Tibial artery (tissue), 4 donors: ENCODE measurements at places on chromosomes 1 and 21.
A peak's percentile ranks its signal among the peaks of the same experiment; 100 is the strongest.

DNA sequence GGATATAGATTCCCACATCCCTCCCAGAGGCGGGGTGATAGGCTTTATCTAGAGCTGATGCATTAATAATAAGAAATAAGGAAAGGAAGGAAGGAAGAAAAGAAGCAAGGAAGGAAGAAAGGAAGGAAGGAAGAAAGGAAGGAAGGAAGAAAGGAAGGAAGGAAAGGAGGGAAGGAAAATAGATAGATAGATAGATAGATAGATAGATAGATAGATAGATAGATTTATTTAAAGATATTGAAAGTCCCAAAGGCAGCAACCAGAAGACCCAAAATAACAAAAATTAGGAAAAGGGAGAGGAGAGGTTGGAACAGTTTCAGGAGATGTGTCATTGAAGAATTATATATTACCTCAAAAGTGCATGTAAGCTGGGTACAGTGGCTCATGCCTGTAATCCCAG is 12.2 kb upstream of the SLC26A9 start:
- DNase-seq, result no peak

GRCh38 chr1:41390166-41390565 is 28.9 kb downstream of the FOXO6 start:
- DNase-seq, result no peak

GRCh38 chr1:246771366-246771765 is 47.2 kb downstream of the SCCPDH start:
- no peak for DNase-seq

- no peak for DNase-seq
Observed at GRCh38 chr1:94284476-94284875, 47.1 kb upstream of the ARHGAP29 start.

- no peak for DNase-seq
Observed at GRCh38 chr1:89692601-89693521, 59.9 kb downstream of the LRRC8C start.

DNA sequence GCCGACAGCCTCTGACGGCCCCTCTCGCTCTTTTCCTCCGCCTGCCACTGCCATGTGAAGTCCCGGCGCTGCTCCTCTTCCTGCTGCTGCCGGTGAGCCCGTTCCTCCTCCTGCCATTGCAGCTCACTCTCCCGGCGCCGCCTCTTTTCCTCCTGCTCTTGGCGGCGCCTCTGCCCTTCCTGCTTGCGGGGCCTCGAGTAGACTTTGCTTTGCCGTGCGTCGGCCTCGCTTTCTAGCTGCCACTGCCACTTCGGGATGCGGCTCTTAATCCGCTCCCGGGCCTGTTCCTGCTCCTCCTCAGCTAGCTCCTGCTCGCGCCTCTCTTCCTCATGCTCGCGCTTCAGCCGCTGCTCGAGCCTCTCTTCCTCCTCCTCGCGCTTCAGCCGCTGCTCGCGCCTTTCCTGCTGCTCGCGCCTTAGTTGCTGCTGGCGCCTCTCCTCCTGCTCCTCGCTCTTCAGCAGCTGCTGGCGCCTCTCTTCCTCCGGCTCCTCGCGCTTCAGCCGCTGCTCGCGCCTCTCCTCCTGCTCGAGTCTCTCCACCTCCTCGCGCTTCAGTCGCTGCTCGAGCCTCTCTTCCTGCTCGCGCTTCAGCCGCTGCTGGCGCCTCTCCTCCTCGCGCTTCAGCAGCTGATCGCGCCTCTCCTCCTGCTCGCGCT is 4.3 kb downstream of the TCHH start:
- no peak for DNase-seq

GRCh38 chr1:225469051-225469450 is 41.2 kb upstream of the LBR start:
- DNase-seq, result peak; percentile 58

DNA sequence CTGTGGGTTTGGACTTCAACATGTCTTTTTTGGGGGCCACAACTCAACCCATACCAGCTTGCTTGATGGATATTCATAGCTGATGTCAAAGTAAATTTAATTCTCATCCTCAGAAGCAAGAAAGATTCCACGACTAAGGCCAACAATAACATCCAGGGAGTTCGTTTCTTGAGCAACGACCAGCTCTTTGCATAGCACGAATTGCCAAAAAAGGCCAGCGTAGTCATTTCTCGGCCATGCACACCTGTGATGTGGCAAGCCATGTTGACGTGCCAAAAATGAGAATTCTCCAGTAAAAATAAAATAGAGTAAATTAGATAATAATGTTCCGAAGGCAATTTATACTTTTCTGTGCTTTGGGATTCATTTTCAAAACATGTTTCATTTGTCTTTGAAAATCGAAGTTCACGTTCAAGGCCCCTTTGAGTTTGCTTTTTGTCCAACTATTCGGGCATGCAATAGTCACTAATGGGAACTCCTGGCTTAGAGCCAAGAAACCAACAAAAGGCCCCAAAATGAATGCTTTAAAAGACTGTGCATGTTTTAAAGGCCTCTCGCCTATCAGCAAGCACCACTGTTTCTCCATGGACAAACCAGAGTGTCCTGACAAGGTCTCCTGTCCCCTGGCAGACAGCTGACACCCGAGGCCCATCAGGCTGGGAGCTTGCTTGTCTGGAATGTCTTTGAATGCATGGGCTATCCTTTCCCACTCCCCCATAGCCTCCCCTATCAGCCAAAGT is 14.4 kb upstream of the IGSF5 start:
- DNase-seq, result no peak
